H54 (cell line): ENCODE measurements at places on chromosomes 12 and 14.

- no peak for DNase-seq
Observed at GRCh38 chr12:128844031-128844635, 9.1 kb upstream of the GLT1D1 start.

- DNase-seq = no peak
Observed at GRCh38 chr12:76152181-76152807, 67.8 kb upstream of the NAP1L1 start.

DNA sequence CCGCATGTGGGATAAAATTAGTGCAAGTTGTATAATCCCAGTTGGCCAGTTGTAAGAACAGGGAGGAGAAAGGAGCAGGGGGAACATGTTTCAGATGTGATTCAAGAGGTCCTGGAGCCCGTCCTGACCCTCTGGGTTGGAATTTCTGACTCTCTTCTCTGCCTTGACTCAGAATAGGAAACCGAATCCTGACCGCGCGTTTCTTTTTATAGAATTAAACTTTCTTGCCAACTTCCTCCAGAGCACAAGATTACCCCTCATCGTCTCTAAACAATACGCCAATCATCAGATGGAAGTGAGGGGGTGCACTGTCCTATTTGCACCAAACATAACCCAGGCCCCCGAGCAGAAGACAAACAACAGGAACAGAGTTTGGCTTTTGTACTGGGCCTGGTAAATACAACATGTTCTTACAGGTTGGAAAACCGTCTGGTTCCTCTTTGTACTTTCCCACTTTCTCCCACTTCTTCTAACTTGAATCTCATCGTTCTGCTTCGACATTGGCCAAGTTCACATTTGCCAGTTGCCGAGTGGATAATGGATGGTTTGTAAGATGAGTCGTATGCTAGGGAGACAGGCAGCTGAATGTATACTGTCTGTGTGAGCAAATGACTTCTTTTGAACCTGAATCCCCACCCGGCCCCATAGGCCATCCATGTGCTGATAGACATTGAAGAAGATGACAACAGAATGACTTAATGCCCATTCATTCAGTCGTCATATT, 42.6 kb upstream of the MED13L start:
- DNase-seq = peak; percentile 22

DNA sequence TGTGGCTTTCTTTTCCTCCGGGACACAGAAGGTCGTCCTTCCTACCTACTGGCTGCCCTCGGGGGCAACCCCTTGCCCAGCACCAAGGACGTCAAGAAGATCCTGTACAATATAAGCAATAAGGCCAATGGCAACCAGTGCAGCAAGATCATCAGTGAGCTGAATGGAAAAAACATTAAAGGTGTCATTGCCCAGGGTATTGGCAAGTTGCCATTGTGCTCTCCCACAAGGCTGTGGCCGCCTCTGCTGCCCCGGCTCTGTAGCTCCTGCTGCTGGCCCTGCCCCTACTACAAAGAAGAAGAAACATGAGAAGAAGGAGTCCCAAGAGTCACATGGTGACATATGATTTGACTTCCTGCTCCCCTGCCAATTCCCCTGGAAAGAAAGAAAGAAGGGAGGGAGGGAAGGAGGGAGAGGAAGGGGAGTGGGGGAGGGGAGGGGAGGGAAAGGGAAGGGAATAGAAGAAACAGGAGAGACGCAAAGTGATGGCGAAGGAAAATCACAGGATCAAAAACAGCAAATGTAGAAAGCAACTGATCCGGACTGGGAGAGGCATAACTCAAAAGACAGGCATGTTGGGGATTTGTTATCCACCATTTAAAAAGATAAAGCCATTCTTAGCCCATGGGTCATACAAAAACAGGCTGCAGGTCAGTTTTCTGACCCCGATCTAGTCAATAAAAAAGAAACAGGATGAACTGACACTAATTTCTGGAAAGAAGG, 61.3 kb upstream of the RESF1 start:
- no peak for DNase-seq

GRCh38 chr14:72850360-72850759, 43.5 kb downstream of the DPF3 start:
- DNase-seq = no peak

DNA sequence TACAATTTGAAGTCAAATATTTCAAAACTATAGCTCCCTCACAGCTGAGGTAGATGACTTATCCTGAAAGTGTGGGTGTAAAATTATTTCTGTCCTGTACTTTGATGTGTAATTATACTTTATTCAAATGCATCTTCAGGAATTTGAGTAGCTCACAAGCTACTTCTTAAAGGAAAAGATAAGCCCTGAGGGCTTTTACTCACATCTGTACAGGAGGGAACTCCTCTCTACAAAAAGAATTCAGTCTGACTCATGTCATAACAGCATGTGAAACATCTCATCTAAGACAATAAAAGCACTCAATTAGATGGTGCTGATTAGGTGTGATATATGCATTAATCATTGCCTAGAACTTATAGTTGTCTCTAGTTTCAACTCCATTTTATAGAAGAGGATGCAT, 452.0 kb downstream of the PRKD1 start:
- no peak for DNase-seq

GRCh38 chr14:69664865-69665526, 53.6 kb downstream of the SUSD6 start:
- DNase-seq = no peak

DNA sequence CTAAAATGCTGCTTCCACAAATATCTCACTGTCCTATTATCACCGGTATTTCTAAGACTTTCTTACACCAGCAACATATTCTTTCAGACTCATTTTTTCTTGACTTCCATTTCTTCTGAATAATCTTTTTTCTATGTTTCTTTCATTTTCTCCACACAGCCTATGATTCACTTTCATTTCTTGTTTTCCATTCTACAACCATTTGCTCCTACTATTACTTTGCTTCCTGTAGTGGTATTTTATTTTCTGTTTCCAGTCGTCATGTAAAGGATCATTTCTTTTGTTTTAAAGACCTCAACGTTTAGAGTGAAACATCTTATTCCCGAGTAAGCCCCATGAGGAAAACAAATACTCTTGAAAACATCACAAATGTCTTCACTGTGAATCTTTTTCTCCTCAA, 182.2 kb upstream of the MDGA2 start:
- DNase-seq = no peak

DNA sequence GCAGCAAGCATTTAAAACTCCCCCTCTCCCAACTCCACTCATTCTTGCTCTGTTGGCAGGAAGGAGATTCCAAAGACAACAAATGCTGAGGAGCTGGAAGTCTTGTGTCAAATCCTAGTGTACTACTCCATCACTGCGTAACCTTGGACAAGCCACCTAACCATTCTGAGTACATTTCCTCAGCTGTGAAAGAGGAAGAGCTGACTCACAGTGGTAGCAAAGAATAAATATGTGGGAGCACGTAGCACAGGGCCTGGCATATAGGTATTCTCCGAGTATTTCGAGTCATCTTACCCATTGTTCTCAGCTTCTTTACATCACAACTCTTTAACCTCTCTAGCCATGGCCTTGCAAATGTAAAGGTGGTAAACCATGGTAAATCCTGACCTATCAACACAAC, 28.7 kb downstream of the EGLN3 start:
- DNase-seq = no peak

GRCh38 chr12:49292729-49293055, 2.3 kb upstream of the PRPH start:
- no peak for DNase-seq

DNA sequence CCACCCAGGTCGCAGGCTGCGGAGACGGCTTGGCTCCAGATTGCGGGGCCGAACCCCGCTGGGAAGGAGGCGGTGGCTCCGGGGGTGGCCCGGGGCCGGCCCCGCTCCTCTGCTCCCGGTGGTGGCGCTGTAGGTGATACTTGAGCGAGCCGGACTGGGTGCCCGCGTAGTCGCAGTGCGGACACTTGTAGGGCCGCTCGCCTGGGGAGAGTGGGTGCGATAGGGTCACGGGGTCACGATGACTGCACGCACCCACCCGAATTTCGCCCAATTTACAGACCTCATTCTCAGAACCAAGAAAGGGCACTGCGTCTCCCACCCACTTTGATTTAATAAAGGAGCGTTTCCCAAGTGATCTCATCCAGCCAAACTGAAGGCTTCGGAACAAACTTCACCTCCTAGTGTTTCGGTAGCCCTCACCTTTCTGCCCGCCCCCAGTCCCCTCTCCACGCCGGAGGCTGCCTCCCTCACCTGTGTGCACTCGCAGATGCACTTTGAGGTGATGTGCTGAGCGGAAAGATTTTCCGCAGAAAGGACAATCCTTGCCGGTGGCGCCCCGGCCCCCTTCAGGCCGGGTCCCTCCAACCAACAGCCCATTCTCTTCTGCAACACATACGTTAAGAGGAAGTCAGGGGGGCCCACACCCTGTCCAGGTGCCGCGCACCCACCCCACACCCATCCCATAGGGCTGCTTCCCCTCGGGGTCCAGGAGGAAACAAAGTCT, 7.4 kb downstream of the ZNF219 start:
- no peak for DNase-seq

GRCh38 chr14:95830386-95830785, 46.2 kb upstream of the TUNAR start:
- no peak for DNase-seq

GRCh38 chr12:53978477-53979356, 4.0 kb upstream of the HOTAIR start:
- DNase-seq = no peak

DNA sequence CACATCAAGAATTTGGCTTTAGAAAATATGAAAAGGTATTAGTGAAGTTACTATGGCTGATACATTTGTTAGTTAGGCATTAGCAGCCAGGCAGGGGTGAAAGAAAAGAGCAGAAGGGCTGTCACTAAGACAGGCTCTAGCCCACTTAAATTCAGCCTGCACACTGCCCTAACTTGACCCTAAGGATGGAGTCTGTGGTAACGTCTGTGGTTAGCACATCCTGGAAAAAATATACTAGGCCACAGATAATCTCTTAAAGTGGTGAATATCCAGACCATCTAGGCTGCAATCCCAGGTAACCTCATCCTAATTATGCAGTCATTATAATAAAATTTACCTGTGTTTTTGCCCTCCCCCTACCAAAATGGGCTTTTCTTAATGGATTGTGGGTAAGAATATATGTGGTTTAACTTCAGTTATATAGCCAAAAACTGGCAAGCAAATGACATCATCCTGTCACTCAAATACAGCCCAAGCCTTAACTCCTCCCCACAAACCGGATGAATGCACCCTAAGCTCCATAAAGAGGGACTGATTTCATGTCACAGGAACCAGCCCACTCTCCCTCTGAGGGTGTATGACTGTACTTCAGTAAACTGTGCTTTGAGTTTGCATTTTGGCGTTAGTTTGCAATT, 440.9 kb downstream of the LRFN5 start:
- DNase-seq = no peak

GRCh38 chr14:53790731-53791500, 165.7 kb downstream of the BMP4 start:
- no peak for DNase-seq

DNA sequence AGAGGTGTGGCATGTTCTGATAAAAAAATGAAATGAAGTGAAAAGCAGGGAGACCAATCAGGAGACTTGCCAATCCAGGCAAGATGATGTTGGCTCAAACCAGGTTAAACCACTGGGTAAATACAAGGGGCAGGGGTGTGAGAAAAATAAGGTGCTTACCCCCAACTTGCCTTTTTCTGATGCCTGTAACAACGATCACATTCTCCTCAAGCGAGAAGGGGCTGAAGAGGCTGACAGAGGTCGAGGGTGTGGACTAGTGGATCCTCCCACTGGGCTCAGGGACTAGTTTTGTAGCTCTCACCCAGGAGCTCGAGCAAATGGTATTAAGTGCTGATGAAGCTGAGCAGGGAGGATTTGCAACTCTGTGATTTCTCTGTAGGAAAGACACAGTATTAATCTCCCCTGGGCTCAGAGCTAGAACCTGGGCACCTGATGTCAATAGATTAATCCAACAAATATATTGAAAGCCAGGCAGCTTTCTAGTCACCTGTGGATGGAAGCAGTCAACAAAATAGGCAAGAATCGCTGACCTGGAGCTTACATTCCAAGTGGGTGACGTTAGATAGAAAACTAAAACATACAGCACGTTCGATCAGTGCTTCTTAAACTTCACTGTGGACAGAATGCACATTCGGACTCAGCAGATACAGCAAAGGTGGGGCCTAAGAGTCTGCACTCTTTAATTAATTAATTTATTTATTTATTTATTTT, 15.2 kb upstream of the EAPP start:
- no peak for DNase-seq
